CD4-positive, CD25-positive, alpha-beta regulatory T cell (primary cell): ENCODE measurements at places on chromosomes 2 and 18.

DNA sequence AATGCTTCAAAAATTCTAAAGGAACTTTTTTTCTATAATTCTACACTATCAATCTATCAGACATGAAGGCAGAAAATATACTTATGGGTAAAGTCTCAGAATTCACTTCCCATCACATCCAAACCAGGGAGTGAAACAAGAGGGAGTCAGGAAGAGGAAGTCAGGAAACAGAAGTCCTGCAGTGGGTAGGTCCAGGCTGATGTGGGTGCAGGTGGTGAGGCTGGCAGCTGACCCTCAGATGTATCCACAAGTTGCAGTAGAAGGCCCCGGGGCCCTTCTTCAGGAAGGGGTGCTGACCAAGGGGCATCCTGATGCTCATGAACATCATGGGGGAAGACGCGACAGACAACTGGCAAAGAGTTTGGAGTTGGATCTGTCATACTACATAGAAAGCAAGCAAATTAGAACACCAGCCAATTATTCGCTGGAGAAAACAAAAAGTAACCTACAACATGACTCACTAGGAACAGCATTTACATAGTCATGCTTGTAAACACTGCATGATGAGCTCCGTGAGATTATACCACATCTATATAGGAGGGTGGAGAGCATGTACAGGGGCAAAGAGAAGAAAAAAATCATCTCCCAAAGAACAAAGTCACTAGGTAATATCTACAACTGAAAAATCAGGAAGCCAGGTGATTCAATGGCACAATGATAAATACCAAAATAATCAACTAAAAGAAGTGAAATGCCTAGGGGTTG, 4.2 kb downstream of the UXS1 start:
- DNase-seq = no peak

GRCh38 chr2:189022492-189022891, 48.3 kb downstream of the COL3A1 start:
- DNase-seq = no peak

DNA sequence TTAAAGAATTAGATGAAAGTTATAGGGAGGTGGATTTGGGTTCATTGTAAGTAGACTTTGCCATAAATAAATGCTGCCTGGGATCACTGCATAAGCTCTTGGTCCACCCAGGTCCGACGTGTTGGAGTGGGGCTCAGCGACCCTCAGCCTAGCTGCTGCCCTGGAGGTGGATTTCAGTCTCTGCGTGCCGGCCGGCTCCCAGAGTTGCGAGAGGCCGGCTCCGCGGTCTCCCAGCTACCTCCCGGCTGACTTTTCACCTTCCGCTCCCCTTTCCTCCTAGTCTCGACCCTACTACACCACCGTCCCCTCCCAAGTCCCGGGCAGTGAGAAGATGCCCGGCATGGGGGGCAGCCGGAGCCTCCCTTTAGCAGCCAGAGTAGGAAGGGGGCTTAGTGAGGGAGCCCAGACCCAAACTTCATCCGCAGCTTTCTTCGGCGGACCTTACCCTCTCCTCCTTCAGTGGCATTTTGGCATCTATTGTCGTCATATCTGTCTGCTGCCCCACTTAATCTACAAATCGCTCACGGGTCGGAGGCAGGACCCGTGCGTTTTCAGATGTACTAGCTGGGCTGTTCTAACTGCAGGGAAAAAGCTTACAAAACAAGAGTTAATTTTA, 8.1 kb downstream of the EMX1 start:
- no peak for DNase-seq

DNA sequence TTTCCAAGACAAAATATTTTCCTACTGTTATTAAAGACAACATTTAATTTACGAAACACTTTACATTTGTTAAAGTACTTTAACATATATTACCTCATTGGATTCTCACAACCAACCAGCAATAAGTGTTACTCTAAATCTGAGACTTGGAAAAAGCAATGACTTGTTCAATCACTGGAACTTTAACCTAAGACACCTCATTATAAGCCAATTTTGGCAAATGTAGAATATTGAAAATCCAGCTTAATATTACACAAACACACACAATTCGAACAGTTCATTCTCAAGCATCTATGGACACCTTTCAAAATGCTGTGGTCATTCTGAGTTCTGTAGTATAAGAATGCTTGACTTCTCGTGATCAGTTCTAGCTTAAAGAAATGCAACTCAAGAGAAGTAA, 619.4 kb upstream of the CHAC2 start:
- DNase-seq = no peak

GRCh38 chr2:170354388-170354787, 176.4 kb downstream of the MYO3B start:
- DNase-seq = no peak

DNA sequence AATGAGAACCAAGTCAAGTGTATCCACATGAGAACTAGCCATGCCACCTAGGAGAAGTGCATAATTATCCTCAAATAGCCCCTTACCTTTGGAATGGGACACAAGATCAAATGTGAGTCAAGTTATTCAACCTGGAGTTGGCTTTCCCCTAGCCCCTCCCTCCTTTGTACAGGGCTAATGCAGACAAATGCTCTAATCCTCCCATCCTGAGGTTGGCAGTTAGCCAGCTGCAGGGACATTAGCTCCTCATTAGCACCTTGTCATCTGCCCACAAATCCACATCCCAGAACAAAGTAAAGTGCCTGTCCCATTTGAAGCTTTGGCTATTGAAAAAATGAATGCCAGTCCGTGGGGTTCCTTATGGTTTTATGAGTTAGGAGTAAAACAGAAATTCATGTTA, 294.1 kb upstream of the FANCL start:
- no peak for DNase-seq

GRCh38 chr2:11703700-11704099, 33.7 kb upstream of the NTSR2 start:
- no peak for DNase-seq
